ENCODE measurements at places on chromosomes 4 and X. TPM values are rescaled to one million over a fixed set of nuclear protein-coding genes. Genes with fewer than 3 reads are reported as not detected.

Gene TCEANC
- total RNA-seq: 0.96 TPM

Gene PRICKLE3
- 13.1 TPM for total RNA-seq

Gene MAGEC2
- total RNA-seq: not detected

Gene TEX11
- total RNA-seq: not detected

Gene MAGED4B
- not detected for total RNA-seq

Gene C4orf50
- not detected for total RNA-seq

Gene TEX13C
- total RNA-seq: not detected

Gene ADH7
- not detected for total RNA-seq

GRCh38 chrX:71910986-71911730 is 513 bp downstream of the NHSL2 start:
- DNase-seq: no peak

GRCh38 chr4:172392741-172393140 is 579.5 kb downstream of the GALNTL6 start:
- no peak for DNase-seq

- DNase-seq: no peak
Observed at GRCh38 chr4:26613237-26613636, 29.4 kb downstream of the TBC1D19 start.

GRCh38 chr4:141595531-141595930 is 40.9 kb upstream of the IL15 start:
- no peak for DNase-seq

DNA sequence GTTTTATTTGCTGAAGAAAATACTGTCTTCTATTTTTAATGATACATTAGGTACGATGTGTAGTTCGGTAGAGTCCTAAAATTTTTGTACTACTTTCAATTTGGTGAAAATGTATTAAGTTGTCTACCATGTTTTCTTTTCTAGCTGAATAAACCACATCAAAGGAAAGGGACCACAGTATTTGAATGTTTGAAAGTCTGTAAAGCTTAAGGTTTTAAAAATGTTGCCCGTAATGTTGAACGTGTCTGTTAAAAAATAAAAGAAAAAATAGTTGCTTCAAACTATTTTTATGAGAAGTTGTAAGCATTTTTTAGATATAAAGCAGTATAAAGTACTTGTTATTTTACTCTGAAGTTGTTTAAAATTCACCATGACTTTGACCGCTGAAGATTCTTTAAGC is 3.2 kb downstream of the CDKN2AIP start:
- no peak for DNase-seq

DNA sequence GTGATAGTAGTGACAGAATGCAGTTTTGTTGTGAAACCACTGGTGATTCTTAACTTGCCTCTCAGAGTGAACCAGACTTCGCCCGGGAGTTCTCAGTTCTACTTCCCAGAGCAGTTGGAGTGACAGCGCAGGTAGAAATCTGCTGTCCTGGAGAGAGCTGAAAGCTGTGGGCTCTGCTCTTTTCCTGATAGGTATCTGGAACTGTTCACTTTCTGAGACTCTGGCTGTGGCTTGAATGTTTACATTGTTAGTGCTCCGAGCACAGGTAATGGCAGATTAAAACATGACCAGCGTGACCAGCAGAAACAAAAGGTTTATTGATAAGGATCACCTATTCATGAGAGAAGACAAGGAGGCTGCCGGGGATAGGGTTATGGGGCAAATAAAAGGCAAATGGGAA is 360.7 kb downstream of the BMPR1B start:
- DNase-seq: no peak

DNA sequence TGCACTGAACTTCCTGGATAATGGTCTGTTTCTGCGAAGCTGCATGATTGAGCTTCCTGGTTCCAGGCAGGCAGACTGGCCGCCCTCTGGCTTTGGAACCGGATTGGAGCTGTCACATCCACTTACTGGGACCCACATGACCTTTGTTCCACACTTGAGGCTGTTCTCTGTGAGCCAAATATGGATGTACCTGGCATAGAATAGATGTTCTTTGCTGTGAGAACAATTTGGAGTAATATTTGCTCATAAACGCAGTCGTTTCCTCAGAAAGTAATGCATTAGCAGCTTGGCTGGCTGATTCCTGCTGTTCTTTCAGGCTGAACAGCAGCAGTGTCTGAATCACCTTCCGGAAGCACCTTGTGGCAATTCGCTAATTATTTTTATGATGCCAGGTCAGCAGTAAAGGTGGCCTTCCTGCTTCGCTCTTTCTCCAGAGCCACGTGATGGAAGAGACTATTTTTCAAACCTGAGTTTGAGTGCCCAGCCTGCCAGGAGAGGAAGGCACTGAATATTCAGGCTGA is 78.1 kb upstream of the BOD1L1 start:
- peak; percentile 47 for DNase-seq

GRCh38 chrX:141879616-141880015 is 24.1 kb upstream of the MAGEC1 start:
- DNase-seq: no peak

DNA sequence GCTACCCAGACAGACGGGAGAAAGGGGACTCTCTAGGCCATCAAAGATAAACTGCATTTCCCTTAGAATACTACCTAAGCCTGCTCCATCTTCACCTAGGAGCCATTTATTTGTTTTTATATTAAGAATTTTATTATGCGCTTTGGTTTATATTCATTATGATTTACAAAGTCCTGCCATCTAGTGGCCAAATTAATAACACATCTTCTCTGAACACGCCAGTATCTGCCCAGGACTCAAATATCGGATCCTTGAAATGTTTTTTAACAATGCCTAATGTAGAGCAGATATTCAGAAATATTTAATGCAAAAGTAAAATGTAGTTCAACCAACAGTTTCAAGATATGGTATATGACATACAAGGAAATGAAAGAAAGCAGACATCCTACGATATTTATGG is 20.8 kb upstream of the PRPS2 start:
- no peak for DNase-seq

GRCh38 chrX:21989384-21989783 is 42.7 kb upstream of the PHEX start:
- DNase-seq: no peak

GRCh38 chr4:985123-985830 is 1.6 kb upstream of the IDUA start:
- DNase-seq: peak; percentile 53

- DNase-seq: peak; percentile 28
Observed at GRCh38 chr4:15469402-15470127, at the start of gene CC2D2A. TSS of gene CC2D2A (plus strand) at chr4:15469882. CDS start at chr4:15475933, 6,051 bp downstream.

- DNase-seq: no peak
Observed at GRCh38 chr4:128558896-128559679, 250.4 kb upstream of the JADE1 start.

- DNase-seq: peak; percentile 43
Observed at GRCh38 chrX:54042609-54043021, 1.7 kb downstream of the PHF8 start.

DNA sequence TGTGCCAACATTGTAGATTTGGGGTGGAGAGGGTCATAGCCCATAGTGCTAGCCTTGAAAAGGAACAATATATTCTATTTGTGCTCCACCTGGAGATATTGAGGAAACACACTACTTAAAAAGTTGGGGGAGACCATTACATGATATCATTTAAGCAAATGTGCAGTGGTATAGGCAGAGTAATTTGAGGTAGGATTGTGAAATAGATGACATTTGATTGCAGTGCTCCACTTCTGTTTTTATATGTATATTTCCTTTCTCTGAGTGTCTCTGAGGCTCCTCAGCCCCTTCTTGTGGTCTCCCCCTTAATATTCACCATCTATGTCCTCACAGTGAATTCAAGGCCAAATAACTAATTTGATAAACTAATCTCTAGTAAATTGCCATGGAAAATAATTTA is 85.6 kb upstream of the NMU start:
- DNase-seq: no peak

DNA sequence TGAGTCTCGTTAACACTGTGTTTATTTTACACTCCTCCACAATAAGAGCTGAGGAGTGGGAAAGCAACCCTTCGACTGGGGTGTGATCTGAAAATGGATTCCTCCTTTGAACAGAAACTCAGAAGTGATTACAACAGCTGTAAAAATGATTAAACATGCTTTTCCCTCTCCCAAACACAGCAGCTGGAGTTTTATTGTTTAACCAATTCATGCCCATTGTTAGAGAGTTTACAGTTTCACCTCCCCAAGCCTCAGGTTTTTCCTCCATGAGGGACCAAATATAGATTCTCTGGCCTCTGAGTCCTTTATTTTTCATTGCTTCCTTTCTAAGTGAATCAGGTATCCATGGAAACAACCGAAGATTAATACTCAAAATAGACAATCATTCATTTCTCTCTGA is 263.0 kb upstream of the TAPT1 start:
- DNase-seq: no peak

GRCh38 chrX:10112510-10112909 is 44.3 kb upstream of the CLCN4 start:
- no peak for DNase-seq

- no peak for DNase-seq
Observed at GRCh38 chrX:38151441-38151840, 69.2 kb downstream of the SRPX start.

DNA sequence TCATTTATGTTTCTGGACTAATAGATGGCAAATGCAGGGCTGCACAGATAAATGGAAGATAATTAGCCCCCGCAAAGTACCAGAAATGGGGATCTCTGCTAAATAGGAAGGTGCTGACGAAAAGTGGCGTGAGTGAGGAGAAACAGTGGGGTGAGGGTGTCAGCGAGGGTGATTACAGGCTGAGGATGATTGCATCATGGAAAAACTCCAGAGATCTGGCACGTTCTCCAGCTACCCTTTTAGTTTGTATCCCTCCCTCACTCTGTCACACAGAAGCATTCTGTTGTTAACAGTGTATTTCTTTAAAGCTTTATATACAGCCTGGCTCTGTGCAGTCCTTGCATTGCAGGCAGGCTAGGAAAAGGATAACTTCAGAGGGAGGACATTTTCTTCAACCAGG is 309.6 kb upstream of the DDX53 start:
- no peak for DNase-seq

DNA sequence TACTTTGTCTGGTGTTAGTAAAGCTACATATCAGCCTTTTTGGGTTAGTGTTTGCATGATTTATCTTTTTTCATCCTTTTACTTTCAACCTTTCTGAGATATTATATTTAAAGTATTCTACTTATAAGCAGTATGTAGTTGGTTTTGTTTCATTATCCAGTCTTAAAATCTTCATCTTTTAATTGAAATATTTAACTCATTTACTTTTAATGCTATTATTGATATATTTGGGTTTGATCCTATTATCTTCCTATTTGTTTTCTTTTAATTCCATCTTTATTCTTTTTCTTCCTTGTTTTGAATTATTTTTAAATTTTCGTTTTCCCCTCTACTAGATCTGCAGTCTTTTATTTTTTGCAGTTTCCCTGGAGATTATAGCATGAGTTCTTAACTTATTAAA is 44.0 kb downstream of the CLDN22 start:
- no peak for DNase-seq

DNA sequence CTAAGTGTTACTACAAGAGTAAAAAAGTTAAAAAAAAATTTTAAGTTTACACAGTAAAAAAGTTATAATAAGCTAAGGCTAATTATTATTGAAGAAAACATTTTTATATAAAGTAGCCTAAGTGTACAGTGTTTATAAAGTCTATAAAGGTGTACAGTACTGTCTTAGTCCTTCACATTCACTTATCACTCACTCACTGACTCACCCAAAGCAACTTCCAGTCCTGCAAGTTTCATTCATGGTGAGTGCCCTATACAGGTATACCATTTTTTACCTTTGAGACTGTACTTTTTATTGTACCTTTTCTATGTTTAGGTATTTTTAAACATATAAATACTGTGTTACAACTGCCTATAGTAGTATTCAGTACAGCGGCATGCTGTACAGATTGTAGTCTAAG is 74.2 kb downstream of the TMEM165 start:
- no peak for DNase-seq

DNA sequence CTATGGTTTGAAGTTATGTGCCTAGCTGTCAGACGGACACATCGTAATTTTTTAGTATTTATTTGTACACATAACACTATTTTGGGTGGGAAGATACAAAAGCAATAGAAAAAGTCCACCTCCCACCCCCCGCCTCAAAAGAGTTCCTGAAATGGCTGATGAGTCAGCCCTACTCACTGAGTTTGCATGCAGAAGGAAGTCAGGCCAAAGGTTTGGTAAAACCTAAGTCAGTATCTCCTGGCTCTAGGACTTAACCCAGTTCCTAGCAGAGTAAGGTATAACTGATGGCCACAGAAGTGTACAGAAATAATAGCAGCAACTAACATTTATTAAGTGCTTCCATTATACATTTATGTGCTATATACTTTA is 2.9 kb upstream of the KLHL2 start:
- peak; percentile 69 for DNase-seq

DNA sequence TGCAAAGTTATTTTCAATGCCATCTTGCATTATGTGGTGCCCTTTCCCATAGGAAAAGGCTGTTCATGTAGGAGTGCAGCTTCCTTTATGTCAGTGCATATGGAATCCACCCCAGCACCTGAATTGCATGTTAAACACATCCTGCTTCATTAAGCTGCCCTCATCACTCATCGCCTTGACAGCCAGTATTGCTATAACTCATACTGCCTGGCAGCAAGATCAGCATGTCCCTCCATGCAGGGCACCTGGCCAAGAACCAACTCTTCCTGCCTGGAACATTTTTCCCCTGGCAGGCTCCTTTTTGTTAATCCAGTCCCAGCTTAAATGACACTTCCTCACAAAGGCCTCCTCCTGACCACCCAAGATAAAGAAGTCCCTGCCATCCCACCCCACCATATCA is 23.5 kb upstream of the CA5B start:
- DNase-seq: no peak

DNA sequence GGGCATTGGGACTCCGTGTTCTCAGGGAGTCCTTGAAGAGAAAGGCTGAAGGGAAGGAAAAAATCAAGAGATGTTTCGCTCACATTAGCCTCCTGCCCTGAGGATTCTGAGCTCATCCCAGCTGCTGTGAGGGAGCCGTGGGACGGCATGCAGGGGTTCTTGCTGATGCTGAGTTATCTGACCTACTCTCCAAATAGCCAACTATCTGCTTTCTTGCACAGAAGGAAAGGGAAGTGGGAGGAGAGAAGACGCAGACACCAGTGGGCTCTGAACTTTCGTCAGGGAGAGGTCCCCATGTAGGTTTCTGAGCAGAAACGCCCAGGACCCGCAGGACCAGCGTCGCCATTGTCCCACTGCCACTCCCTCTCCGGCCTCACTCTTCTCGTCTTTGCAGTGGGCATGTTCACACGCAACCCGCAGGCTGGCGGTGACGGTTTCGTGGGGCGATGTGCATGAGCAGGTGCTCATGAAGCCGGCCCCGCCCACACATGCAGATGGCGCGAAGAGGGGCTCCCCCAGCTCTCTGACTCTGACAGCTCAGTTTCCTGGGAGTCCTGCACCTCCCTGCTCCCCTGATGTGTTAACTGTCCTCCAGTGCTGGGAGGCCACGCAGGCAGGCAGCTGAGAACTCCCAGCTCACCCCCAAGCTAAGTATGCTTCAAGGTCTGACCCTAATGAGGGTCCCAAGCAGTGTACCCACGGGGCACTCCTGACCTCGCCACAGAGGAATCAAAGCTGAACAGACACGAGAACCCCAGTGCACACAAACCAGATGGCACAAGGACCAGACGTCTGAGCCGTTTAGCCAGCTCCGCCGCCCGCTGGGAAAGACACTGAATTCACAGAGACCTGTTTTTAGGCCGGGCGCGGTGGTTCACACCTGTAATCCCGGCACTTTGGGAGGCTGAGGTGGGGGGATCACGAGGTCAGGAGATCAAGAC is 13.6 kb upstream of the ABLIM2 start:
- DNase-seq: no peak
